ENCODE measurements at places on chromosomes 16 and 17. TPM values are rescaled to one million over a fixed set of nuclear protein-coding genes. Genes with fewer than 3 reads are reported as not detected.

The MAP2K3 gene
- total RNA-seq: 41.3 TPM

The HOXB2 gene
- 14.1 TPM for total RNA-seq

The CCDC200 gene
- total RNA-seq: not detected

The FOXJ1 gene
- not detected for total RNA-seq

The SPATA2L gene
- total RNA-seq: 6.0 TPM

The KRT34 gene
- 0.44 TPM for total RNA-seq

The POLDIP2 gene
- total RNA-seq: 81.1 TPM

The KRT33B gene
- total RNA-seq: not detected

The ARHGDIG gene
- total RNA-seq: not detected

The TBC1D28 gene
- not detected for total RNA-seq

The TEDC2 gene
- 3.1 TPM for total RNA-seq

The CHD9 gene
- 39.3 TPM for total RNA-seq

The PPP1R27 gene
- 0.24 TPM for total RNA-seq

The CTF1 gene
- 2.3 TPM for total RNA-seq

The LITAFD gene
- total RNA-seq: not detected

The FBXO39 gene
- total RNA-seq: 0.68 TPM

The TBC1D26 gene
- total RNA-seq: not detected

The SULT1A1 gene
- total RNA-seq: 4.7 TPM

The TMEM235 gene
- not detected for total RNA-seq

The HCRT gene
- total RNA-seq: not detected

The QRICH2 gene
- total RNA-seq: 1.6 TPM

The PRSS8 gene
- 59.3 TPM for total RNA-seq

The PRR35 gene
- not detected for total RNA-seq

The PLEKHG4 gene
- 4.9 TPM for total RNA-seq

The DNAJA3 gene
- 40.2 TPM for total RNA-seq

The ANKFN1 gene
- not detected for total RNA-seq

The CRHR1 gene
- total RNA-seq: 0.40 TPM

The JPH3 gene
- 0.16 TPM for total RNA-seq

The HSD17B2 gene
- total RNA-seq: 1.7 TPM

The KRTAP1-1 gene
- total RNA-seq: not detected

The TNFSF13 gene
- total RNA-seq: 6.4 TPM

The FOXC2 gene
- 0.28 TPM for total RNA-seq

The STH gene
- not detected for total RNA-seq

The CASKIN2 gene
- total RNA-seq: 13.9 TPM

Measured in esophagus mucosa (tissue), 1 donor.